Head of caudate nucleus (tissue), 42 donors: ENCODE measurements at places on chromosomes 11 and 22.

- DNase-seq, result no peak
Observed at GRCh38 chr11:92061456-92062062, 163.1 kb upstream of the FAT3 start.

DNA sequence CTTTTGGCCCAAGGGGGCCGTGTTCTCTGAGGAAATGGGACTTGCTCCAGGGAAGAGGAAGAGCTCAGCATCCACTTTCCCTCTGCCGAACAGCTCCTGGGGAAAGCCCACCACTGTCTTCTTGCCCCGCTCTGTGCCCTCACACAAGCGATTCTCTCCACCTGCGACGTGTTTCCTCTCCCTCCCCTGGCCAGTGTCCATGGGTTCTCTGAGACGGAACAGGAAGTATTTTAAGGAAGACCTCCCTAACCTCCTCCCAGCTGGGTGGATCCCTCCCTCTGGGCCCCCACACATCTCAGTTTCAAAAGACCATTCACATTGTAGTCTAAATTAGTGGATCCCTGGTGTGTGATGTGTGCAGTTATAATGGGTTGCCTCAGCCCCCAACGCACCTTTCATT is 1.6 kb downstream of the TP53AIP1 start:
- DNase-seq, result no peak

DNA sequence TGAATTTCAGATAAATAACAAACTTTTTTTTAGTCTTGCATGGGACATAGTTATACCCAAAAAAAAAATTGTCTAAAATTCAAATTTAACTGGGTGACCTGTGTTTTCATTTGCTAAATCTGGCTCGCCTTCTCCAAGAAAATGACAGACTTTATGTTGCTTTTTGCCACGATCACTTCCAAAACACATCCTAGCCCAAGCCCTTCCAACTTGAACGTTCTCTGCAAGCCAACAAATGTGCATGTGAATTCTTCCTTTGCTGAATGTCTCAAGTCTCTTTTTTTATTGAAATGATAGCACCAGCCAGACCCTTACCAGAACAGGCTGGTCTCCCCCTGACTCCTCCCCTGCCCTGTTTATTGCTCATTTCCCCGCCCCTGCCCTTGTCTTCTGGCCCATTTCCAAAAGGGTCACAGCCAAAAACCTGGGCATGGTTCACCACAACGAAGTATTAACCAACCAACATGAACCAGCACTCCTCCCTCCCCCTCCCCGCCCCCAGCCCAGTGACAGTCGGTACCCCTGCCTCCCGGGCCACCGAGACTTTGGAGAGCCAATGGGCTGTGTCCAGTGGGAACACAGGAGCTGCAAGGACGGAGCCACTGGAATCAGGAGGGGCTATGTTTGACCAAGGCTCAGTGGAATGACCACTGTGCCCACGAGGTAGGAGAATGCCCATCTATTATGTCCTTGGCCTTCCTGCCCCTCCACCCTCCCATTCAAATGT is 63.2 kb downstream of the BTG4 start:
- DNase-seq, result no peak

- no peak for DNase-seq
Observed at GRCh38 chr11:64845129-64845775, 799 bp upstream of the CDC42BPG start.

GRCh38 chr11:1501421-1502167 is 15.0 kb upstream of the MOB2 start:
- no peak for DNase-seq
